ENCODE measurements at places on chromosomes 4 and X.
A peak's percentile ranks its signal among the peaks of the same experiment; 100 is the strongest.

DNA sequence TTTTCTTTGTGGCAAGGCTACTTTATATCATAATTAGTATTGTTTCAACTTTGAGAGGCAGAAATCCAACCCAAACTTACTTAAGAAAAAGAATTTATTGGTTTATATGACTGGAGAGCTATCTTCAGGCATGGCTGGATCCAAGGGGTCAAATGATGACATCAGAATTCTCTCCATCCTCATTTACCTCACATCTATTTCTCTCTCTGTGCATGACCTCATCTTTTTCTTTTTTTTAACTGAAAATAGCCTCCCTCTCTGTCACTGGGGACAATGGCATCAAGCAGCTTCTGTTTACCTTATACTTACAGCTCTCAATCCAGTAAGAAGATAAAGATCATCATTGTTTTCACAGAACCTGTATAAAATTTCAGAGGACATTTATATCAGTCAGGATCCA lies 12.0 kb upstream of the EXOC1L start:
- DNase-seq, result no peak

- DNase-seq, result peak; percentile 53
These were observed 46.5 kb downstream of the CWH43 start for GRCh38 chr4:49032440-49033161.

- no peak for DNase-seq
These were observed 131.0 kb downstream of the PRKX start for GRCh38 chrX:3582451-3582850.

DNA sequence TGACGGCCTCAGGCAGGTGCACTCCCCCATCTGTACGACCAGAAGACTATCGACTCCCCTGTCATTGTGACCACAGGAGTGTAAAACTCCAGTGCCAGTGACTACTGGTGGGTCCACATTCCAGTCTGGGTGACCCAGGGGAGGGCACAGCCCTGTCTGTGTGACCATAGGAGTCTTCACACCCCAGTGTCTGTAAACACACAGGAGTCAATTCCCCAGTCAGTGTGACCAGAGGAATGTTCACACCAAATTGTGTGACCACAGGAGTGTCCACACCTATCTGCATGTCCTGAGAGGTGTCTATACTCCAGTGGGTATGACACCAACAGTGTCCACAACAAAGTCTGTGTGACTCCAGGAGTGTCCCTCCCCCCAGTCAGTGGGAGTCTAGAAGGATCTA lies 12.0 kb downstream of the FTSJ1 start:
- DNase-seq, result no peak

DNA sequence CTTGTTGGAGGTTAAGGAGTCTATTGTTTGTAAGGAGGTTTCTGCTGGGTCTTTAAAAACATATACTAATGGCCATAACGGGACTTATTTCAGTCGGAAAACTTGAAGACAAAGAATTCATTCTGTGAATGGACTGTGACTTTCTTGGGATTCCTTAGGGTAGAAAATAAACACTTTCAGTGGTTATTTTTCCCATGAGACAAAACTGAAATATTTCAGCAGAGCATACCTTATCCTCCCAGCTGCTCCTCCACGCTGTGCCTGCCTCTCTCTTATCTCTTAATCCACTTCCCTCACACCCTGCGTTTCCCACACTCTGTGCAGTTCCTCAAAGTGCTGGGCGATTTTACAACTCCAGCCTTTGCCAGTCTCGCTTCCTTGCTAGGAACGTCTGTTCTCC lies 47.1 kb upstream of the SORBS2 start:
- no peak for DNase-seq

GRCh38 chr4:57044996-57045395 lies 65.2 kb downstream of the IGFBP7 start:
- no peak for DNase-seq

DNA sequence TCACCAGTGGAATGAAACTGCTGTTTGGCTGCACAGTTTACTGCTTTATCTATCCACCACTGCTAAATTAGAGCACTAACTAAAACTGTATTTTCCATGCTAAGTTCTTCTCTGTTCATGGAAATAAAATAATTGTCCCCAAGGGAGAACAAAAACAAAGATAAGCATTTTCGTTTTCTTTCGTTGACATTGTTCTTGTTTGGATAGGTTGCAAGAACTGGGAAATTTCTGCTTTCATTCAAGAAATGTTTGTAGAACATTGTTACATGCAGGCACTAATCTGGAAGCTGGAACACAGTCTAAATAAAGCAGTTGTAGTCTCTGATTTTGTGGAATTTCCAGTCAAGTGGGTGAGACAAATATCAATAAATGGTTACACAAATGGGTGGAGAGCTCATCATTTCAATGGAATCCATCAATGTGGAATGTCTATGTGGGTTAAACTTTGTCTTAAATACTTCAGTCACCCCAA lies 5.8 kb upstream of the CXCL8 start:
- DNase-seq, result no peak

GRCh38 chrX:97984641-97985040 lies 1100.9 kb downstream of the RPA4 start:
- no peak for DNase-seq

DNA sequence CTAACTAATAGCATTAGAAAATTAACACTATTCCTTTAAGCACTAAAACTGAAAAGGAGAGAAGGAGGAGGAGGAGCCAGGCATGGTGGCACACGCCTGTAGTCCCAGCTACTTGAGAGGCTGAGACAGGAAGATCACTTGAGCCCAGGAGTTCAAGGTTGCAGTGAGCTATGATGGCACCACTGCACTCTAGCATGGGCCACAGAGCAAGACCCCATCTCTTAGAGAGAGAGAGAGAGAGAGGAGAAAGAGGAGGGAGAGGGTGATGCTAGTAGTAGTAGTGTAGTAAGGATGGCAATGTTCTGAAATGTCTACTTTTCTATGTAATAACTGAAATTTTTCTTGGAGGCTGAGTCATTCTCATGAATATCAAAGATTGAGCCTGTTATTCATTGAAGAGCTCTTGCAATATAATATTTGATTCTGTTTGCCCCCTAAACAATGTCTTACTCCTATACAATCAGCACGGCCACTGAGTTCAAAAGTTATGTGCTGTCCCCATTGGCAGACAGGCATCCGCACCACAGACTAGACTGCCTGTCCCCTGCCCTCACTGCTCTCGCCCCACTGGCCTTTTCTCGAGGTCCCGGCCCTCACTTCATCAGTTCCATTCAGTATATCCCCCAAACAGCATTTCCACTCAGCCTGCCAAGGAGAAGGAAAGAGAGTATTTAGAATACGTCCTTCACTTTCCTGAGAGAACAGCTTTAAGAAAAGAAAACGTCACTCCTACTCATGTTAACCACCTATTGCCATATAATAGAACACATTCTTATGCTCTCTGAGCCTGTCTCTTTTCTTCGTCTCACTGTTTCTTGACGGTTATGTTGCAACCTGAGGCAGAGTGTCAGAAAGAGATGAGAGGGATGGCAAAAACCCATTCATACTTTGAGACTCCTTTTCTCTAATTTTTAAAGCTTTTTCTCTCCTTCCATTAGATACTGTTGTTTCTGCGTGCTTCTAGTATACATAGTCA lies 238.1 kb downstream of the PALLD start:
- no peak for DNase-seq

DNA sequence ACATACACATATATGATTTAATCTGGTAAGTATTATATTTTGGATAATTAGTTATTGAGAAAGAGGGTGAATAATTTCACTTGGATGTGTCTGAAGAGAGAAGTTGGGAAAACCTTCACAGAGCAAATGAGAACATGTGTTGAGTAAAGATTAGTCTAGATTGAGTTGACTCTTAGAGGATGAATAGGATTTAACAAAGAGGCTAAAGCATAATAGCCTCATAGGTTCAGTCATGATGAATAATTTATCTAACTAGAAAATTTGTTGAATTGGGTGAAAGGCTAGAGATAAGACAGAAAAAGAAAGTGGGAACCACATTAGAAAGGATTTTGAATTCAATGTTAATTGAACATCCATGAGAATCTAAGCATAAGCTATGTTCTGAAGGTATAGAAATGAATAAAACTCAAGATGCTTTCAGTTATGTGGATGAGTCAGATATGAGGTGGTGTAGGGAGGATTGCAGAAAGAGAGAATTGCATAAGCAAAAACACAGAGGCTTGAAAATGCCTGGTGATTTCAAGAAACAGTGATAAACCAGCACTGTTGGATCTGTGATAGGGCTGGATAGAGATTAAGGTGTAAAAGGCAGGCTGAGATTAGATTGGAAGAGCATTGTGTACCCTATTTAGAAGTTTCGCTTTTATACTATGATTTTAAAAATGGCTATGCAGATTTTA lies 207.6 kb upstream of the NR3C2 start:
- no peak for DNase-seq

- DNase-seq, result peak; percentile 60
These were observed 38.8 kb downstream of the EFNB1 start for GRCh38 chrX:68867458-68868112.

GRCh38 chr4:54228056-54228527 lies 1.0 kb upstream of the PDGFRA start:
- DNase-seq, result peak; percentile 70

- DNase-seq, result no peak
These were observed 58.4 kb downstream of the CEP135 start for GRCh38 chr4:56007154-56007553.

- DNase-seq, result no peak
These were observed 137.7 kb upstream of the FAT1 start for GRCh38 chr4:186861317-186861716.

DNA sequence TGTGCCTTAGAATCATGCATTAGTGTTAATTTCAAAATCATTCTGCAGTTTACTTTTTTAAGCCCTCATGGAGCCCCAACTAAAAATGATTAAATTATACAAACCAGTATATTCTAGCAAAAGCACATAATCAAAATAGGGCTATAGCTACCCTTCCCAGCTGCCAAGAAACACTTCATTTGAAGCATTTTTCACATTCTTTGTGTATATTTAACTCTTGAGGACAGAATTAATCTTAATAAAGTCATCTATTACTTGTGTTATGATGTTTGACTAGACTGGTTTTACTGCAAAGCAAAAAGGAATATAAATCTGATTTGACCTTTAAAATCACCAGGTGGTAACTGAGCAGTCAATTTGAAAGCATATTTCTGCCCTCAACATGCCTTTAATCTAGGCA lies 145.1 kb downstream of the PRDM5 start:
- no peak for DNase-seq

GRCh38 chr4:119580293-119580692 lies 48.3 kb downstream of the PDE5A start:
- no peak for DNase-seq

- DNase-seq, result peak; percentile 69
These were observed 339.7 kb upstream of the PCDH7 start for GRCh38 chr4:30380404-30380998.

GRCh38 chr4:188905248-188905647 lies 766.0 kb downstream of the TRIML1 start:
- DNase-seq, result no peak

- peak; percentile 29 for DNase-seq
These were observed 689 bp downstream of the METAP1 start for GRCh38 chr4:98996056-98996764.

DNA sequence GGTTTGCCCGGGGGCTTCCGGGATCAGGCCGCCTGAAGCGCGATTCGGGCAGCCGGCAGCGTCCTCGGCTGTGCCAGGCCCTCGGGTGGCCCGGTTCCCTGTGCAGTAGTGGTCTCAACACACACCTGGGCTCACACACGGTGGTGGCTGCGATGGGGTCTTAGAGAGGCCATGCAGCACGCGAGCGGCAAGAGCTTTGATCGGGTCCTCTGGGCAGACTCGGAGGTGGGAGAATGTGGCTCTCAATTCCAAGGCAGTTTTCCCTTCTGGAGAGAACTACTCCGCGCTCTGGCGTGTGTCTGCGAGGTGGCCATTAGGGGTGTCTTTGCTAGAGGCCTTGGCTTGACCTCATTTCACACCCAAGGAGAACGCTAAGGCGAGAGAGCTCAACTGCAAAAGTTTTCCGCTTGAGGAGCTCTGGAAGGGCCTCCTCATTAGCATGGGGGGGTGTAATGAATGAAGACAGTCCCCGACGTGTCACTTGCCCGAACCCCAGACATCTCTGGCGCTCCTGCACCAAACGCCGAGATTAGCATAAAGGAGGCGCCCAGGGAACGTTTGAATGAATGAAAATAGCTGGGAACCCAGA lies 771 bp upstream of the RBPJ start:
- no peak for DNase-seq

DNA sequence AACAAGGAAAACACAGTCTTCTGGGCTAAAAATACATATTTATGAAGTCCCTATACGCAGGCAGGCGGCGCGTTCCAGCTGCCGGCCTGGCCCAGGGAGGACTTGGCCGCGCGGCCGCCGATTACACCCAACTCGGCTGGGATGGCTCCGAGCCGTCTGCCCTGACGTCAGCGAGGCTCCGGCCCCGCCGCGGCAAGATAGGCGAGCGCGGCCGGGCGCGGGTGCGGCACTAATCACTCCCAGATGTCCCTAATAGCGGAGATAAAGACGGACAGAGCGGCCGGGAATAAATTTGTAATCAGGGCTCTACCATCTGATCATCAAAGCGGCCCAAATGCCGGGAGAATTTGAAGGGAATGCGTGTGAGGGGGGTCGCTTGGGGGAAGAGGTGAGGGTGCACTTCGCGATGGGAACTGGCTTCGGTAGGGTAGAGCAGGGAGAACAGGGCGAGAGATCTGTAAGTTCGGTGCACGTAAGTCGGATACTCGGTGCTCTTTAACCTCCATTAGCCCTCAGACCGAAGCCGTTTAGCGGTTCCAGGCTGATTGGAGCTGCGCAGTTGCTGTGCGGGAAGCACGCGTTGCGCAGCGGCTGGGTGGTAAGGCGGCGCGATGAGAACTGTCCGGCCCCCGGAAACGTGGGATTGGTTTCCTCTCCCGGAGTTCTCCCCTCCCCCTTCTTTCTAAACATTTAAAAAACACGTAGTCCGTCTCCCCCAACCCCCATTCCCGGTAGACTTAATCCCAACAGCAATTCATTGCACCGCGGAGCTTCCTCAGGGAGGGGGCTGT lies 7.7 kb downstream of the HAND2 start:
- DNase-seq, result peak; percentile 90

- no peak for DNase-seq
These were observed 2.0 kb downstream of the MID1IP1 start for GRCh38 chrX:38803243-38803587.

DNA sequence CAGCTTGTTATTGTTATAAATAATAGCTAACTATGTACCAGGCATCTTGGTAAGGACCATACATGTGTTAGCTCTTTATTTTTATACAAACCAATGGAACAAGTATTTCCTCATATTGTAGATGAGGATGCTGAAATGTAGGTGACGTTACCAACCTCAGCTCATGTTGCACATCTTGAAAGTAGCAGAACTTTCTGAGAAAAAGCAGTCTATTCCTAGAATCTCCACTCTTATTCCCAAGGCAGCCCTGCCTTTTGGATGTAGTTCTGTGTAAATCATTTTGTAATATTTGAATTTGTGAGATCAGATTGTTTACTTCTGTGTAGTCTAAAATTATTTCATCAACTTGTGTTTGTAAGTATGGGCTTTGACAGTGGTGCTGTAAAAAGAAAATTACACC lies 5.3 kb downstream of the FHDC1 start:
- DNase-seq, result no peak

- no peak for DNase-seq
These were observed 11.3 kb upstream of the BTC start for GRCh38 chr4:74805601-74806000.

GRCh38 chr4:139227729-139228404 lies 50.8 kb upstream of the ELF2 start:
- DNase-seq, result no peak

- no peak for DNase-seq
These were observed 205.4 kb downstream of the SPATA18 start for GRCh38 chr4:52256522-52256921.

GRCh38 chrX:97938706-97939105 lies 1055.0 kb downstream of the RPA4 start:
- no peak for DNase-seq

Data from adrenal gland (tissue), 19 donors.